Activated CD4-positive, CD25-positive, alpha-beta regulatory T cell treated with anti-CD3 and anti-CD28 coated beads, Interleukin-2, amount 50 U/mL, for 72 hours (primary cell): ENCODE measurements at places on chromosomes 7 and 10.
A peak's percentile ranks its signal among the peaks of the same experiment; 100 is the strongest.

DNA sequence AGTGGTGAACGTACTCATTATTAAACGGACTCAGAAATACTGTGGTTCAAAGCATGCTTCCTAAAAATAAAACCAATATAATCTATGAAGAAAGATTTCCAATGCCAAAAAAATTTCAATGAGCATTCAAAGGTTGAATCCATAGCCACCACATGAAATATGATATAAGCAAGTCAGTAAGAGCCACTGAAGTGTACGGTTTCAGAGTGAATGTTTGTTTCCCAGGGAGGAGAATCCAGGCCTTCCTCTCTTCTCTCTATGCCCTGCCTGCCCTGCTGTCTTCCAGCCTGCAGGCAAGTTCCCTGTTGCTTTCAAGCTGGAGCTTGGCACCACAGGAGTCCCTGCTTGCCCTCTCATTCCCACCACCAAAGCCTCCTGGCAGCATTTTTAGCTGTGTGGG, 1171.6 kb upstream of the C7orf33 start:
- no peak for DNase-seq

DNA sequence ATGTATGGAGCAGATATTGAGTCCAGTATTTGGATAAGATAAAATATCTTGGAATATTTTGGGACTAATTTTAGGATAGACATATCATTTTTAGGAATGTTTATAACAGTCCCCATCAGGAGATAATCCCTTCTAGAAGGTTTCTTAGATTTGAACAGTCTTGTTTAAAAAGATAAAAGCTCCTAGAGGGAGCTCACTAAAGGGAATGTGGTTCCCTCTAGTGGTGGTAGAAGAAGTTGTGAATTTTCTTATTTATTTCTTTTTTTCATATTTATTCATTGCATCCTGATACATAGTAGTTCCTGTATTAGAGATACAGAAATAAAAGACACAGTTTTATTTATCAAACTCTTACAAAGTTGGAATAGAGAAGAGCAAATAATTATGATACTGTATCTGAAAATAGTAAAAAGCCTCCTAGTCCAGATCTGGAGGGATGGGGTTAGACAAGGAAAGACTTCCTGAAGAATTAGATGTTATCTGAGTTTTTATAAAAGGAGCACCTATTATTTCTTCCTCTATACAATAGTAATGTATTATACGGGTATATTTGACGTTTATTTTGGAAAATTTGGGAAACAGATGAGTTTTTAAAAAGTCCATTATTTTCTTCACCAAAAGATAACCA, 24.5 kb upstream of the KLF14 start:
- DNase-seq = no peak

GRCh38 chr7:47241112-47242065, 340.5 kb downstream of the TNS3 start:
- DNase-seq = no peak

DNA sequence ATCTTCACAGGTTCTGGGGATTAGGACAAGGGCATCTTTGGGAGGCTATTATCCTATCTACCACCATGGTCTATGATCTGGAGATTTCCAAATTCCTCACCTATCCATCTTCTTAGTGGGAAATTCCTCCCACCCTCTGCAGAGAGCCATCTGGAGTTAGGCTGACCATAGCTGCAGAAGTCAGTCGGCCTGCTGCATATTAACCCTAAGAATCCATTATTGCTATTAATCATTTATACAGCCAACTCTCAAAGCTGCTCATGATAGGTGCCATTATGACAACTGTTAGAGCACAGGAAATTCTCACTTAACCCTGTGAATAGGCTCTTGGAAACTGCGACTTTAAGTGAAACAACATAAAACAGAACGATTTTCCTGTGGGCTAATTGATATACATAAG, 60.4 kb downstream of the FRMD4A start:
- DNase-seq = no peak

DNA sequence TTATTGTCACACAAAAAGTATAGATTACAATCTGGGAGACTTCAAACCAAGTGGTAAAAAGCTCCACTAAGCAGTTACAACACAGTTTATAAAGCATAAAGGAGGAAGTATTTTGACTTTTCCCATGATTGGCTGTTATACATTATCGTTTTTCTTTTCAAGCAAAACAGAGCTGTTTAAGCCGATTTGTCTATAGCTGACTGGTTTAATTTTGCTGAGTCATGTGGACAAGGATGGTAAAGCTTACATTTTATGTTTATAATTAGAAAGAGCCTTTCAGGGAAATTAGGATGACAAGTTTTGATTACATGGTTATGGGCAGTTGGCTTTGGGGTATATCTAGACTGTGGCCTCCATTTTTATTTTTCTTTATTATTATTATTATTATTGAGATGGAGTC, 152.5 kb upstream of the STK17A start:
- no peak for DNase-seq

- DNase-seq = no peak
Observed at GRCh38 chr7:100719523-100720278, 567 bp upstream of the EPO start.

DNA sequence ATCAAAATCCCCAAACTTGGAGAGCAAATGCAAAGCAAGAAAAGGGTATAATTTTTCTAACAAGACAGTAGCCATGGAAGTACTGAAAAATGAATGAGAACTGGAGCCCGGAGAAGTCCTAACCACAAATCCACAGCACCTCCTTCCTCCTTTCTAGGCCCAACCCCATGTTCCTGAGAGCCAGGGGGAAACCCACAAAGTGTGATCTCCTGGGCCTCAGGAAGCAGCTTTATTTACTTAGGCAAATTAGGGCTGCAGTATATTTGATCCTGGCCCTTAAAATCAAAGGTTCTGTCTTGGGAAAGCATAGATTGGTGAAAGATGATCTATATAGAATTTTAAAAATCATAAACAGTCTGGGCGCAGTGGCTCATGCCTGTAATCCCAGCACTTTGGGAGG, 103.0 kb downstream of the DOCK4 start:
- DNase-seq = no peak

GRCh38 chr10:11837372-11838161, 14.4 kb downstream of the PROSER2 start:
- DNase-seq = no peak

GRCh38 chr10:113094114-113094486, 144.1 kb downstream of the TCF7L2 start:
- DNase-seq = no peak

GRCh38 chr10:129800796-129801340, 163.2 kb downstream of the EBF3 start:
- no peak for DNase-seq

GRCh38 chr10:14476006-14476405, 145.3 kb upstream of the FRMD4A start:
- no peak for DNase-seq

DNA sequence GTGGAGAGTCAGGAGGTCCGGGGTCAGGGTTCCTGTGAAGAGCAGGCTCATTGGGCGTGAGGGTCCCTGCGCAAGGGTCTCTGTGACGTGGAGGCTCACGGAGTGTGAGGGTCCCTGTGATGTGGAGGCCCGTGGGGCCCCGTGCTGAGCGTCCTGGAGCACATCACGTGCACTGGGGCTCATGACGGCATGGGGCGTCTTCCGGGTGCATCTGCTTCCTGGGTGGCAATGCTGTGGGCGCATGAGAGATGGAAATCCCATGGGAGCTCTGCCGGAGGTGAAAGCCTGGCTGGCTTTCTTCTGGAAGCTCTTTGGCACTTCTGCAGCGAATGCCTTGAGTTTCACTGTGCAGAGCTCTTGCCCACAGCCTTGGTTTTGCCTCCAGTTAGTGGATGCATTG, 71.4 kb downstream of the WDR37 start:
- DNase-seq = no peak

GRCh38 chr7:12458520-12459131, 55.0 kb upstream of the VWDE start:
- no peak for DNase-seq

DNA sequence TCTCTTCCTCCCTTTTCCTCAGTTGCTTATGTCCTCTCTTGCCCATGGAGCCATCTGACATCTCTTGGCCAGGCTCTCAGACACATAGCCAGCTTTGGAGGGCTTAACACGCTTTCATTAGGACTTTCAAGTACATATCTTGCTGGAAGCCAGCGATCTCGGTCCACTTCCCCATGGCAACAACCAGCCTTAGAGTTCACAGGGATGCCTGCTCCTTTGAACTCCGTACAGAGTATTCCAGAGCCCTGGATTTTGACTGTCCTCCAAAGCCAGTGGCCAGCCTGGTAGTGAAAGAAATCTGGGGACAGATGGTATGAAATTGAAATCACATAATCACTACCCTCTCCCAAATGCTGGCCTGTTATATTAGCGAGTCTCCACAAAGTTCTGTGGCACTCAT, 370.5 kb upstream of the NPVF start:
- DNase-seq = no peak

DNA sequence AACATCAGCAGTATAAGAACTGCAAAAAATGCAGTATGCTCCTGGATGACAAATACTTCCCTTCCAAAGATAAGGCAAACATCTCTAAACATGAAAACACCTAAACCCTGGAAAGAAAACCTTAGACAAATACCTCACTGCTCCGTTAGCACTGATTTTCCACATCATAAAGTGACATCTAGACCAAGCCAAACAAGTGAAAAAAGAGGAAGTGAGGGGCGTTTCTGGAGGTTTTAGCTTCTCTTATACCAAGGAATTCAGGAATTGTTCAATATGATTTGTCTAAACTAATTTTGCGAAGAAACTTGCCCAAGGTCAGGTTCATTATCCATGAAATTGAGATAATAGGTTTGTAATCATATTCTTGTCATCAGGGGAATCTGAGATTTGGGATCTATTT, 279.7 kb downstream of the ADRA2A start:
- no peak for DNase-seq

DNA sequence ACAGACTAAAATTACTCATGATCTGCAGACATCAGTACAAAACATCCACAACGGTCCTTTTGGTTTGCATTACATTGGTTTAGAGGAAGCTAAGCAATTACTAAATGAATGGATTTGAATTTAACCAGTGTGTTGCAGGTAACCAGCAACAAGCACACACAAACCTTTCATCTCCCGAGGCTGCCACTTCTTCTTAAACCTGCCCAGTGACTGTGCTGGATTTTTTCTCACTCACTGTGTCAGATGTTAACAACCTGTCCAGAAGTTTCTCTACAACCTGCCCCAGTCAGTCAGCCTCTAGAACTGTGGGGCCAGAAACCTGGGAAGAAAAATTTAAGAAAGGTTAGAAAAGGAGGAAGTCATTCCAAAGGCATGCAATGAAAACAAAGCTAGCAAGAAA, 2.4 kb upstream of the MEOX2 start:
- DNase-seq = no peak

- peak; percentile 54 for DNase-seq
Observed at GRCh38 chr7:139118805-139119485, 9.4 kb upstream of the ZC3HAV1 start.

DNA sequence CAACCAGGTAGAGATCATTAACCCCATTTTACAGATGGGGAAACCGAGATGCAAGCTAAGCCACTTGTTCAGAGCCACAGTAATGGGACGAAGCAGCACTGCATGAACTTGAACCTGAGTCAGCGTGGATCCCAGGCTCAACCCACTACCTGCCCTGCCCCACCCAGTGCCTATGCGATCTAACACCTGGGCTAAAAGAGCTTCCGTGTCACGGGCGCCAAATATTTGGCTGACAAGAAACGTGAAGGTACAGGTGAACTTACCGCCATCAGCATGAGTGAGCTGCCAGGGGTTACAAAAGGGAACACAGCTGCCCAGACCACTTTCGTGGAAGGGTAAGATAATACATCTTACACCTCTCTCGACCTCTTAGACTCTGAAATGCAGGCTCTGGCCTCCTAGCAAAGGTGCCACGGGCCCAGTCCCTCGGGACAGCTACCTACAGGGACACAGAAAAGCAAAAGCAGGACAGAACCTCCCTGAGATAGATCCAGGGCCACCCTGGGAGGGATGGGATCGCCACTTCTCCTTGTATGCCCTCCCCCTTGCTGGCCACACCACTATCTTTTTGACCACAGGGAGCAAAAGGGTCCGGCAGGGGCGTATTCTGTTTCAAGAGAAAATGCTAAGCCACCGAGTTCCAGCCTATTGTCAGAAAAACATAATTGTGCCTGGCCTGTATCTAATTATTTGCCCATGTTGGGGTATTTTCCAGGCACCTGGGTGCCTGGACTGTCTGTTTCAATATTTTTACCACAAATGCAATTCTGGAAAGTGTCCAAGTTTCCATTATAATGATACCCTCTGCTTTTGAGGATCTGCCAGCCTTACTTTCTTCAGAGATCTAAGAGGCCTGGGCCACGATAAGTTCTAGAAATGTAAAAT, 6.4 kb downstream of the CHST15 start:
- DNase-seq = no peak

- DNase-seq = peak; percentile 24
Observed at GRCh38 chr10:124993736-124994451, 52.0 kb downstream of the ZRANB1 start.

GRCh38 chr7:131459256-131459655, 97.2 kb downstream of the PODXL start:
- DNase-seq = no peak

GRCh38 chr10:102657984-102658724, 13.9 kb downstream of the TRIM8 start:
- DNase-seq = no peak

- DNase-seq = peak; percentile 12
Observed at GRCh38 chr10:5540080-5540479, 15.3 kb downstream of the CALML3 start.

DNA sequence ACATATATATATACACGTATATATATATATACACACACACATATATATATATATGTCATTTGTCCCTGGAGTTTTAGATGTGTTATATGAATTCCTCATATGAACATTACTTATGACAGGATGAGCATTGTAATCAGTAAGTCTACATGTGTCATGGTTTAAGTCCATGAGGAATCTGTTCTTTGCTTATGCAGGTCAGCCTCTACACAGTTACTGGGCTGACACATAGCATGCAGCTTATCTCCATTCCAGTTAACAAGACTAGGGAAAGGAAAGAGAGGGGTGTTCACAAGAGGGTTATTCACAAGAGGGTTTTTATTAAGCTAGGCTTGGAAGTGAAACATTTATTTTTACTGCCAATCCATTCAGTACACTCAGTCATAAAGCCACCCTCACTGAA, 226.7 kb downstream of the SNX13 start:
- no peak for DNase-seq

GRCh38 chr7:139936760-139937310, 107.8 kb downstream of the TBXAS1 start:
- no peak for DNase-seq

DNA sequence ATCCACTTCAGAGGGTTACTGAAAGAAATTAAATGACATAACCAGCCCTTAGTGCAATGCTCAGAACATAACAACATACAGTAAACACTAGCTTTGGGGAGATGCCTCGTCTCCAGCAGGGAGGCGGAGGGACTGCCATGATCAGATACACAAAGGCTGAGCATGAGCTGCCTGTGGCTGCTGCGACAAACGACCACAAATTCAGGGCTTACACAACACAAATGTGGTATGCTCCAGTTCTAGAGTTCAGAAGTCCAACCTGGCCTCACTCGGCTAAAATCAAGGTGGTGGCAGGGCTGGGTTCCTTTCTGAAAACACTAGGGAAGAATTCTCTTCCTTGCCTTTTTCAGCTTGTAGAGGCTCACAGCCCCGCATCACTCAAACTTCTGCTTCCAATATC, 128.2 kb upstream of the ADAM12 start:
- no peak for DNase-seq
